EH (cell line): ENCODE measurements at places on chromosomes 11 and 22.

DNA sequence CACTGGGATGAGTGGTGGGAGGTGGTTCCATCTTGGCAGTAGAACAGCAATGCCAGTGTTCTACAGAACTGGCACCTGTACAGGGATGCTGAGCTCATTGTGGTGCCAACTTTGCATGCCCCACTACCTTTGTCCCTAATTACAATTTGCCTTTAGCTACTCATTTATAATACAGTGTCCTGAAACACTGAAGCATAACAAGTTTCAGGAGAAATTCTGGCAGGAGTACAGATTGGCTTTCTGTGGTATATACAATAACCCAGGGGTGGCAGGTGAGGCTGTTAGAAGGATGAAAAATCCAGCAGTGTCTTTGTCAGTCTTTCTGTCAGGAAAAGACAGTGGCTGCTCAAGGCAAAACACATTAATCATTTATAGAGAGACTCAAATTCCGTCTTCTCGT lies 240.3 kb downstream of the FAM76B start:
- no peak for DNase-seq

GRCh38 chr22:16783930-16784354 lies 41.3 kb downstream of the XKR3 start:
- no peak for DNase-seq

GRCh38 chr11:126122863-126123262 lies 60.2 kb upstream of the CDON start:
- DNase-seq: no peak

- peak; percentile 71 for DNase-seq
These were observed 4.2 kb upstream of the OSM start for GRCh38 chr22:30270832-30271231.

DNA sequence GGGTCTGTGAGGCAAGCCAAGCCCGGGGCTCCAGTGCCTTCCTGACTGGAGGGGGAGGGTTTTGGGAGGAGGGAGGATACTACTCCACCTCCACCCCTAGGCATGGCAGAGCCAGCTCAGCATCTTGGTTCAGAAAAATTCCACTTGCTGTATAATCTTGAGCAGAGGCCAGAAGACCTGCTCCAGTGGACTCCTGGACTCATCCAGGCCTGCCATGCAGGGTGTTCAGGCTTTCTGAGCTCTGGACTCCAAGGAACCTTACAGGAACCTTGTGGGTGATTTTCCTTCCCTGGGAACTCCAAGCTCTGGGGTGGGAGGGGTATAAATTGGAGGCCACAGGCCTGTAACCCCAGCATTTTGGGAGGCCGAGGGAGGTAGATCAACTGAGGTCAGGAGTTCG lies 9.4 kb downstream of the CSDC2 start:
- DNase-seq: no peak

DNA sequence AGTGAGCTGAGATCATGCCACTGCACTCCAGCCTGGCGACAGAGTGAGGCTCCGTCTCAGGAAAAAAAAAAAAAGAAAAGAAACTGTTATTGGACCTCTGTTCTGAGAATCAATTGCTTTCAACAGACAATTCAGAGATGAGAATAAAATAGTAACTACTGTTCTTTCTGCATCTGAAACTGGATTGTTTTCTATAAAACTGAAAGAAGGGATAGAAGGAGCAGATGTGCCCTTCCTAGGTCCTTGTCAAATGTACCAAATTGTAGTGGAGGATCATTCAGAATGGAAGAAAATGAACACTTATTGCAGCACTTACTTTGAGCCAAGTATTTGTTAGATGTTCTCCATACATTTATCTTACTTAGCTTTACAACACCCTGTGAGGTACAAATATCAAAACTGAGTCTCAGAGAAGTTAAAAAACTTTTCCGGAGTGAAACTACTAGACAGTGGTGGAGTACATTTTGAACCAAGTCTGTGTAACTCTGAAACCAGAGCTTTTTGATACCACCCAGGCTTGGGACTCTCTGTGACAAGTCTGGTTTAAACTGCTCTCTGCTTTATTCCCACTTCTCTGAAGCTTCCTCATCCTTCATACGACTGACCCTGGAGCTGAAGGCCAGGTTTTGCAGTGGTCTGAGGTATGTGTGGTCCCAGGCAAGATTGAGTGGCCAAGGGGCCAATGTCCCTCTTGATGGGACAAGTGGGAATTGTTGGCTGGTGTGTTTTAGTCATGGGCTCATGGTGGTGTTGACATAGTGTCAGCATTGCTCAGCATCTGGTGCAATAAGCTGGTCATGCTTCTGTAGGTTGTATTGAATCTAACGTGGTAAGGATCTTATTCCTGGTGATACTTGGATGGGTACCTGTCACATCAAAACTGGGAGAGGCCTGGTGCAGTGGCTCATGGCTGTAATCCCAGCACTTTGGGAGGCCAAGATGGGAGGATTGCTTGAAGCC lies 48.2 kb upstream of the CCDC134 start:
- DNase-seq: no peak

DNA sequence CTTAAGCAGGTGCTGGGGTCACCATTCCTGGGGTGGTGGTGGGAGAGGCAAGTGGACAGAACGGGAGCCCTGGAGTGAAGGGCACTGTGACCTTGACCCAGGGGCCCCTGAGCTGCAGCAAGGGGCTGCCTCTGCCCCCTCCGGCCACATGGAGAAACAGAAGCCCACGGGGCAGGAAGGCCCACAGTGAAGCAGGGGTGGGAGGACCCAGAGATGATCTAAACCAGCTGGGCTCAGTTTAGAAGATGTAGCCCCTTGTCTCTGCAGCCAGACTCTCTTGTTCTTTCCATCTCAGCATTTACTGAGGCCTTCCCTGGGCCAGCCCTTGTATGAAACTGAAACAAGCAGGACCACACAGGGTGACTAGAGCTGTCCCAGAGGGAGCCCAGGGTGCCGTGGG lies 30.5 kb downstream of the WNT11 start:
- DNase-seq: no peak

DNA sequence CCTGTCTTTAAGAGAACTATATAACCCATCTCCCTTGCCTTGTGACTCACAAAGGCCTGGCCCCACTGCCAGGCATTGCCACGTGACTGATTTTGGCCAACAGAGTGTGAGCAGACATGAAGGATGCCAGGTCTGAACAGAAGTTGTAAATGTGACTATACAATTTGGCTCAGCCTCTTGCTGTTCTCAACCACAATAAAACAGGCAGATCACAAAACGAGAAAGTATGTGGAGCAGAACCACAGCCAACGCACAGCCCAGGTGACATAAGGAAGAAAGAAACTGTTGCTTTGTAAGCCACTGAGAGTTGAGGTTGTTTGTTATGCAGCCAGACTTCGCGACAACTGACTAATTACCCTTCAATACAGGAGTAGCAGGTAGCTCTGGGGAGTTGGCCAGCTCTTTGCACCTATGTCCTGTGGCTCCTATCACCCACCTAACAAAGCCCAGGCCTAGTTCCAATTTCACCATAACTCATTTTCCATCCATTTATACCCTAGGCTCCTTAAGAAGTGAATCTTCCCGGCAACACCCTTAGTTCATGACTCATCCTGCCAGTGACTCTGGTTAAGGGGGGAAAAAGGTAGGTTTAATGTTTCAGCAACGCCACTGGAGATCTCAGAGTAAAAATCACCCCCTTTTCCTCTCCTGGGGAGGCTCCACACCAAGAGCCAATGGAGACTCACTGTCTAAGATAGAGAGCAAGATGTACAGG lies 53.7 kb downstream of the GALNT18 start:
- peak; percentile 20 for DNase-seq
